Motor neuron (in vitro differentiated cells): ENCODE measurements at places on chromosomes 12 and 14.

GRCh38 chr14:60092526-60092920 is 800 bp downstream of the PCNX4 start:
- no peak for ATAC-seq

DNA sequence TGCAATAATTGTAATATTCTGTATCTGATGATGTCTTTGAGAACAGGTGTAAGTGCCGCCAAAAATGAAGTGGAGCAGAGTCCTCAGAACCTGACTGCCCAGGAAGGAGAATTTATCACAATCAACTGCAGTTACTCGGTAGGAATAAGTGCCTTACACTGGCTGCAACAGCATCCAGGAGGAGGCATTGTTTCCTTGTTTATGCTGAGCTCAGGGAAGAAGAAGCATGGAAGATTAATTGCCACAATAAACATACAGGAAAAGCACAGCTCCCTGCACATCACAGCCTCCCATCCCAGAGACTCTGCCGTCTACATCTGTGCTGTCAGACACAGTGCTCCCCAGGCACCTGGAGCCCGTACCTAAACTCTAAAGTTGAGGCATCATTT is 268.7 kb downstream of the DAD1 start:
- no peak for ATAC-seq

DNA sequence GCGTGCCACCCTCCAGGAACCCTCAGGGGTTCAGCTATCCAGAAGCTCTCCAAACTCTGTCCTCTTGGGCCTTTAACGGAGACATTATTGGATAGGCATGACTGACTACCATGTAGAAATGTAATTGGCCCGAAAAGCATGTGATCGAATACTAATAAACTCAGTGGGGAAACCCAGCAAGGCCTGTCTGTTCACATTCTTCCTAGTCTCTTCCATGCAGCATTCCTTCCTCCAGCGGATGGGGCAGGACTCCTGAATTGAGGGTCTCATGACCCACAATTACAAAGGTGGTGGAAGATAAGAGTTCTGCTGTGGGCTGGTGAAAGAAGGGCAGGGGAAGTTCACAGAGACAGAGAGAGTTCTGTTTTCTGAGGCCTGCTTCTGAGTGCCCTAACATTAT is 6.5 kb upstream of the PRDM4 start:
- ATAC-seq: no peak

DNA sequence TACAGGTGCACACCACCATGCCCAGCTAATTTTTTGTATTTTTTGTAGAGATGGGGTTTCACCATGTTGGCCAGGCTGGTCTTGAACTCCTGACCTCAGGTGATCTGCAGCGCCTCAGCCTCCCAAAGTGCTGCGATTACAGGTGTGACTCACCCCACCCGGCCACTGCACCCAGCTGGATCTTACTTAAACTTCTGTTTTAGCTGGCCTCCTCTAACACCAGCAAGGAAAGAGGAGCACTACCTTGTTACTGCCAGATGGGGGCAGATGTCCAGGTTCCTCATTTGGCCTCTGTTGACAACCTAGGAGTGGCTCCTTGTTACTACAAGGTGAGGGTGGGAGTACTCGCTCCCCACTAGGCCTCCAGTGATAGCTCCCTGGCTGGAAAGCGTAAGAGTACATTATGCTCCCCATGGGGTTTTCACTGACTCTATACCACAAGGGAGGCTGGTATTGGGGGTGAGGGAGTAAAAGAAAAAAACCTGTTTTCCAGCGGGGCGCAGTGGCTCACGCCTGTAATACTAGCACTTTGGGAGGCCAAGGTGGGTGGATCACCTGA is 13.2 kb upstream of the ARF6 start:
- peak; percentile 24 for ATAC-seq

GRCh38 chr12:46557539-46558373 is 185.2 kb upstream of the SLC38A2 start:
- ATAC-seq: peak; percentile 10

GRCh38 chr12:29589851-29590250 is 92.4 kb upstream of the OVCH1 start:
- ATAC-seq: no peak

DNA sequence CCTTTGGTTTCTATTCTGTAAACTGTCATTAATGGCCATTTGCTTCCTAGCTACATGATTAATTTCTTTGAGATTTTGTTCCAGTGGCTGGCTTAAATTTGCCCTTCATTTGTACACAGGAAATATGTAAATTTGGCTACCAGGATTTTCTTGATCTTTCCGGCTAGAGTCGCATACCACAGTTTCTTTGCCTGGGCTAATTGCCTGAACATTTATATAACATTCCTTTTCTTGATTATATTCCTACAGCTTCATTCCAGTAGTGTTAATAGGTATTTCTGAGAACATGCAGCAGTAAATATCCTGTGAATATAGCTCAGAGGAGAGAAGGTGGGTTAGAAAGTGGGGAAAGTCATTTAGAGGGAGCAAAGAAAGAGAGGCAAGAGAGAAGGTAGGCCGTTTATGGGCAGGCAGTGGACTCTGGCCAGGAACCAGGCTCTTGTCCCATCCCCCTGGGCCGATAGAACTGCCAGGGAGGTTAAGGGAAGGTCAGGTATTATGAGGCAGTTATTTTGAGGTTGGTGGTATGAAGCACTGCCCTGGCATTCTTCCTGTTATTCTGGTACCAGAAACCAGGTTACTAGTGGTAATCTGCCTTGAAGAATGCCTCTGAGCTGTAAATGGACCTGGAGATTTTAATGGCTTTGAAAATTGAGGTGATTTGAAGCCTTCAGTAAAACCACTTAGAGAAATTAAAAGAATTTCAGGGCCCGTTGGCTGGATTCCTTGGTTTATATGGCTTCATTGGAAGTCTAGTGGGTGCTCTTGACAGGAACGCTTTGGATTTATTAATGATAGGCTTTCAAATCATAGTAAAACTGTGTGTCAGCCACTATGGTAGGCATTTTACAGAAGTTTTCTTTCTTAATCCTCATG is 4.4 kb downstream of the RNF10 start:
- no peak for ATAC-seq

GRCh38 chr12:104000807-104001434 is 35.2 kb downstream of the TDG start:
- ATAC-seq: peak; percentile 91

GRCh38 chr14:90894241-90894640 is 78.0 kb upstream of the TTC7B start:
- ATAC-seq: no peak

- peak; percentile 42 for ATAC-seq
Observed at GRCh38 chr14:21093769-21094681, 4.4 kb downstream of the ZNF219 start.

- ATAC-seq: no peak
Observed at GRCh38 chr12:45354399-45354798, 138.5 kb downstream of the ANO6 start.

GRCh38 chr14:83425706-83426105 is 1892.1 kb upstream of the SEL1L start:
- no peak for ATAC-seq

DNA sequence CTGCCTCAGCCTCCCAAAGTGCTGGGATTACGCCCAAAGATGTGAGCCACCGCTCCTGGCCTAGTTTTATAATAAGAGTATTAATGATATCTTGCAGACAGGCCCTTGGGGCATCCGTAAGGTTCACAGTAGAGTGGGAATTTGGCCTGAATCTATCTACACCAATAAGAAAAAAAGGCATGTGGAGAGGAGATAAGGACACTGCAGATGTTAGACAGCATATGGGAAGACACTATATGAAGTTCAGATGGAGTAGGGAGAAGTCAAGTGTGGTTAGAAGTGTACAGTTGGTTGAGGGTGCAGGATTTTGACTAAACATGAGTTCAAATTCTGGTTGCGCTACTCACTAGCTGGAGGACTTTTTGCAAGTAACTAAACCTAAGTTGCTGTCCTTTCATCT is 8.5 kb upstream of the TTC8 start:
- no peak for ATAC-seq

DNA sequence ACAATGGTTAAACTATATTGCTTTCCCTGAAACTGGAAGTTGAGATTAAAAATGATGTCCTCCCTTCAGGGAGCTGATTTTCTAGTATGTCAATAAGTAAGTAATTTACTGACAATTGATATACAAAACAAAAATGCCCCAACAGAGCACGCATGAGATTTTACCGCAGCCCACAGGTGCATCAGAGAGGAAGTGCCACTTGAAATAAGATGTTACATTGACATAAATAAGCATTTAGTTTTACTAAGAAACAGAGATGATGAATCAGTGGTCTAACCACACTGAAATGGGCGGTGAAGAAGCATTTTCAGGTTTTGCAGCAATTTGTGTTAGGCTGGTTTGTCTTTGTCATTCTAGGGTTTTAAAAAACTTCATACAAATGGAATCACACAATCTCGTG is 8.8 kb upstream of the CLECL1 start:
- no peak for ATAC-seq

GRCh38 chr14:77043177-77043983 is 14.9 kb upstream of the IRF2BPL start:
- ATAC-seq: peak; percentile 8

GRCh38 chr14:105393151-105393550 is 5.2 kb upstream of the TEX22 start:
- ATAC-seq: no peak

DNA sequence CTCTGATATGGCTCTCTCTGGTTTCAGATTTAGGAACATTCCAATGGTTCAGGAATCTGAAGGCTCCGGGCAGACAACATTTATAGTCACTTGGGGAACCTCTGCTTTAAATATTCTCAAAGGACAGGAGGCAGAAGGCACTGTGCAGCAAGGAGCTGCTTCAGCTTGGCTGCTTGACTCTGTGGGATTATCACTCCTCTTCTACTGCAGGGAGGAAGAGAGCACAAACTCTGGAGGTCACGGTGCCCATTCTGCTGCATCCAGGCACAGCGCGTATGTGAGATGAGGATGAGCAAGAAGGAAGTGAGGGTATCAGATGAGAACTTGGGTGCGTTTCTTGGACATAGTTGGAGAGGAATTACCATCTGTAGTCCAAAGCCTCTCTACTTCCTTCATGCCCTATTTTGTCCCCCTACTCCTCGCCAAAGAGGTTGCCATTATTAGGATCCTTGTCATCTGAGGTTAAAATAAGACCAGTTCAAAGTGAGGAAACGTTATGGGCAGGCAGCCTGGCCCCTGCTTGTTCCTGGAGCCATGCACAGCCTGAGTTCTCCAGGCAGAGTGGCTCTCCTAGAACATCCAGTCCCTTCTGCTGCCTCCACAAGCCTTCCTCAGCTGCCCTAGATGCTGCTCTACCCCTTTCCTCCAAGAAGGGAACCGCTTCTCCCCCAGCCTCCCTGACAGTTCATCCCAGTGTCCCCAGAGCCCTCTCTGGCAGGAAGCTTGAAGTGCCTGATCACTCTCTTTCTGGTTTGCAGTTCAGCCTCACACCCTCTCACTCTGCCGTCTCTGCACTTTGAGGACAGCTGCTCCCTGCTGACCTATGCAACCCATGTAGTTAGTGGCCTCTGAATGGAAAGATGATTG is 12.5 kb downstream of the FGF6 start:
- ATAC-seq: peak; percentile 69

- no peak for ATAC-seq
Observed at GRCh38 chr12:54546511-54546910, 2.9 kb upstream of the PDE1B start.

- no peak for ATAC-seq
Observed at GRCh38 chr14:26261368-26262122, 336.3 kb downstream of the NOVA1 start.

DNA sequence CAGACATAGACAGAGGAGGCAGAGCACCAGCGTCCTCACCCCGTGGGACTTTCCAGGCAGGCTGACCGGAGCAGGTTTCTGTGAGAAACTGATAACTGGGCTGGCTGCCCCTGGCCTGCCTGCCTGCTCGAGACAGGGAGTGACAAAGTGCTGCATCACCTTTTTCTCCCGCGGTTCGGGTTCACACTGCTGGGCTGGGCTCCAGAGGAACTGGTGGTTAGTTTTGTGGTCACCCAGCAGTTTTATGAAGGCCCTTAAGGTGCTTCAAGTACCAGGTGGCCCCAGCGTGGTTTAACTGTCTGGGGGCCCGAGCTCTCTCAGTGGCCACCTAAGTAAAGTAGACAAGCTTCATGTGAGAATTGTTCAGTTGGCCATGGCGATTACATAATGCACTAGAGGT is 1073.6 kb downstream of the BCL11B start:
- ATAC-seq: no peak

GRCh38 chr14:74913986-74914573 is 9.0 kb downstream of the RPS6KL1 start:
- peak; percentile 74 for ATAC-seq

DNA sequence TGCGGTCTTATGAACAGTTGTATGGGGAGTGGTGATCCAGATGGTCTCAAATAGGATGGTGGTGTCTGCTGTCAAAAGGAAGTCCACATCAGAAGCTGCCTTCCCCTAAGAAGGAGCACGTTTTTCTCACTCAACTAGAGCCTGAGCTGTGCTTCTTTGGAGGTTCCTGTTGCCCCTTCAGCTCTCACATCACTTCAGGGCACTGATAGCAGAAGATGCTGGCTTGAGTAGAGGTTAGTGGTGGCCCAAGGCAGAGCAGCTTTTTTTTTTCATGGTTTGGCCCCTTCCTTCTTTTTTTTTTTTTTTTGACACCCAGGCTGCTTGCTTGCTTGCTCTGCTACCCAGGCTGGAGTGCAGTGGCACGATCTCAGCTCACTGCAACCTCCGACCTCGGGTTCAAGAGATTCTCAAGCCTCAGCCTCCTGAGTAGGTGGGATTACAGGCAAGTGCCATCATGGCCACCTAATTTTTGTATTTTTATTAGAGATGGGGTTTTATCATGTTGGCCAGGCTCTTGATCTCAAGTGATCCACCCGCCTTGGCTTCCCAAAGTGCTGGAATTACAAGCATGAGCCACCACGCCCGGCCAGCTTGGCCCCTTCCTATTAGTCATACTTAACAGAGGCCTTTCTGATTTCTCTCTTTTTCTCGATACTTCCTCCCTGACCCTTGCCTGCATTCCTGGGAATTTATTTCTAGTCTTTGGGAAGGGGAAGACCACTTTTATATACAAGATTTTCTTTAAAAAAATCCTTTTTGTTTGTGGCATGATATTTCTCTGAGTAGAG is 31.6 kb downstream of the KLRD1 start:
- peak; percentile 90 for ATAC-seq

- ATAC-seq: peak; percentile 94
Observed at GRCh38 chr14:37824939-37825712, 229.7 kb downstream of the TTC6 start.

DNA sequence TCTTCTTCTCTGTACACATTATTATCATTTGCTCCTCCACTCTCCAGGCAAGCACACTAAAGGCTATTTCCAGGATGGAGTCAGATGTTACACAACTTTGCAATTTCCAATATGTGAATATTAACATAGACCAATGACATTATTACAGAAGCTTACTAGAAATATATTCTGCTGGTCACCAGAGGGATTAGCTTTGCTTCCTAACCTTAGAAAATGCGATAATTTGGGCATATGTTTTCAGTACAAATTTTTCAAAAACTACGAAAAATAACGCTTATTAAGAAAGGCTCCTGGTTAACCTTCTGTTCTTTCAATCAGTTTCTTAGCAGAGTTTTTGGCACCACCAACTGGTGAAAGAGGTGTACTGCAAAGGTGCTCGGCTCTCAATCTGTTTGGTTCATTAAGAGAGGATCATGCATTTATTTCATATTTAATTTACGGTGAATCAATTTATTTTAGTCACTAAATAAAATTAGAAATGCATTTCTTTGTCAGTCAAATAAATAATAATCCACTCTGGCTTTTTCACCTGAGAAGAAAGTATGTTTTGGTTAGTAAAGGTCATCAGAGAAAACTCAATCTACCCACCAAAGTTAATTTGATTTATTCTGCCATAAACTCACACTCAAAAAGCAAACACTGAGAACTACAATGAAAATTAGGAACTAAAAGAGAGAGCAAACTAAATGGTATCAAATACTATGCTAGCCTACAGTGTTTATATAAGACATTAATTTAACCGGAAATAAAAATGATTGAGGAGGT is 39.2 kb downstream of the EFCAB11 start:
- no peak for ATAC-seq

GRCh38 chr14:20613094-20614037 is 22.2 kb upstream of the RNASE12 start:
- ATAC-seq: peak; percentile 87
